ENCODE measurements at places on chromosomes 3 and 15.

DNA sequence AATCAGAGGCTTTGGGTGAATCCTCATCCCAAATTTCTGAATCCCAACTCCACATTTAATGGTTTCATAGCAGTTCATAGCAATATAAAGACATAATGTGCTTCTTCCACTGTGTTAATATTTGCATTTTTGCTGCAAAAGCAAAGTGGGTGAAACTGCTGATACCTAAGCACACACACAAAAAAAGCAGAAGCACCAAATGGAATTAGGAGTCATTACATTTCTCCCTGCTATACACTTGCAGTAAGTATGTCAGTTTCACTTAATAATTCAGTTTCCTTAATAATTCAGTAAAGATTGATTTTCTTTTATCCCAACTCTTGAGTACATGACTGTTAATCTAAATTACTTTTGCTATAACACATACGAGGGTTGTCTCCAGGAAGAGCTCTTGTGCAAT, 48.9 kb upstream of the ALCAM start:
- DNase-seq, result no peak

DNA sequence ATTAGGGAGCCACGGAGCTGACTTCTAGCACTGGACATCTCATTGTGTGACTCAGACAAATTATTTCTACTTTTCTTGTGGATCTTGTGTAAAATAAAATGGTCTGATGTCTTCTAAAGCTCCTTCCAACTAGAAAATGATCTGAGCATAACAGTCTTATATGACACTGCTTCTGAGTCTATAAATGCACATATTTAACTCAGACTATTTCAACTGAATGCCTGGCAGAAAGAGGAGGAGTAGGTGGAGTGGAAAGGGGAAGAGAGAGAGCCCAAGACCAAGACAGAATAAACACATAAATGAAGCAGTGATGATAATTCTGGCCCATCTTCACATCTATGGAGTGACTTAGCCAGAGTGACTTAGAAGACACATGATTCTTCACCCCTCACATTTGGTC, 162.3 kb upstream of the PDZRN3 start:
- DNase-seq, result no peak

DNA sequence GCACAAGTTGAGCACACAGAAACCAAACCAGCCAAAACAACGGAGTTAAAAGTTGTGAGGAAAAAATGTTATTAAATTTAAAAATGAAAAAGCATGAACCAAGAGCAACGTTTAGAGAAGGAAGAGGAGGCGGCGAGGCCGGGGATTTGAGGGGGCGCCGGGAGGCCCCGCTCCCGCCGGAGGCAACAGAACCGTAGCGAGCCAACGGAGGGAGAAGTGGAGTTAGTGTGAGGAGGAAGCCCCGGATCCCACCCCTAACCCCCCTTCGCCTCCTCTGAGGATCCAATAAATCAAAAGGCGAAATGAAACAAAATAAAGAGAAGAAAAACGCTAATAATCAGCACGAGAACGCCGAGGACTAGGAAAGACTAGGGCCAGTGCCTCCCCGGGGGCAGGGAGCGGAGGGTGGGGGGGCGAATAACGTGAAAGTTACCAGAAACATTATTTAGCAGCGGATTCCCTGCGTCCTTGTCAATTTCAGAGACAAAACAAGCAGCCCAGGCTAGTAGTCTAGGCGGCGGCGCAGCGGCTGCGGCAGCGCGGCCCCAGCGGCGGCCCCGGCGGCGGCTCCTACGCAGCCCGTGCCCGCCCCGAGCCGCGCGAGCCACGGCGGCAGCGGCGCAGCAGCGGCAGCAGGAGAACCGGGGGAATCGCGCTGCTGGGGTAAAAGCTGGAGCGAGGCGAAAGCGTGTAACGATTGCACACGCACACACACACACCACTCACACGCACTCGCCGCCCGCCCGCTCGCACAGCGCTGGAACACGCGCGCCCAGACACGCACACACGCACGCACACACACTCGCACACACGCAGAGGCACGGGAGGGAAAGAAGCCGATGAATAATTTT, 1.7 kb downstream of the MEIS2 start:
- no peak for DNase-seq

DNA sequence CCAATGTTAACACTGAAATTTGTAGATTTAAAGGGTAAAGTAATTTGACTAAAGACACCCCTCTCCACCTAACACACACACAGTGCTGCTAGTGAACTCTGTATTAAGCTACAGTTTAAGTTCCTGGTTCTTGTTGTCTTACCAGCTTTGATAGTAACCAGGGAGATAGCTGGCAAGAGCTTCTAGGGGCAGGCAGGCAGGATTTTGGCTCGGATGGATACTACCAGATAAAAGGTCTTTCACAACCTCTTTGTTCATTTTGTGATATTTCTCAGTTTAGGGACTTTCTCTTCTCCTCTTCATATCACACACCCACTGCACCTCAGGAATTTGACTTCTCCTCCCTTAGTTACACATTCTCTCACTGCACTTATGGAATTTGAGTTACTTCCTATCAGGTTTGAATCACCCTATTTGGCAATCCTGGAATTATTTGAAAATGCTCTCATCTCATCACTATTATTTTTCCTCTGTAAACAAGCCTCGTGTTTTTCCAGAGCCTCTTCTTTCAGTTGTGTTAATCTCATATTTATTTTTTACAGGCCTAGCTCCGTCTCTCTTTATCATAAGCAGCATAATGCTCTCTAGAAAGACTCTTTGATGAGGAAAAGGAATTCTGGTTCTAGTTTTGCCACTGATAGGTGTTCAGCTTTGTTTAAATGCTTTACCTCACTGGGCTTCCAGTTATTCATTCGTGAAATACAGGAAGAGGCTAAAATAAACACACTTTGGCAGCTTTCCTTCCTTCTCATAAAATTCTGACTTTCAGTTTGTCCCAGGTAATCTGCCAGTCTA, 23.0 kb upstream of the CLDN1 start:
- DNase-seq, result no peak

DNA sequence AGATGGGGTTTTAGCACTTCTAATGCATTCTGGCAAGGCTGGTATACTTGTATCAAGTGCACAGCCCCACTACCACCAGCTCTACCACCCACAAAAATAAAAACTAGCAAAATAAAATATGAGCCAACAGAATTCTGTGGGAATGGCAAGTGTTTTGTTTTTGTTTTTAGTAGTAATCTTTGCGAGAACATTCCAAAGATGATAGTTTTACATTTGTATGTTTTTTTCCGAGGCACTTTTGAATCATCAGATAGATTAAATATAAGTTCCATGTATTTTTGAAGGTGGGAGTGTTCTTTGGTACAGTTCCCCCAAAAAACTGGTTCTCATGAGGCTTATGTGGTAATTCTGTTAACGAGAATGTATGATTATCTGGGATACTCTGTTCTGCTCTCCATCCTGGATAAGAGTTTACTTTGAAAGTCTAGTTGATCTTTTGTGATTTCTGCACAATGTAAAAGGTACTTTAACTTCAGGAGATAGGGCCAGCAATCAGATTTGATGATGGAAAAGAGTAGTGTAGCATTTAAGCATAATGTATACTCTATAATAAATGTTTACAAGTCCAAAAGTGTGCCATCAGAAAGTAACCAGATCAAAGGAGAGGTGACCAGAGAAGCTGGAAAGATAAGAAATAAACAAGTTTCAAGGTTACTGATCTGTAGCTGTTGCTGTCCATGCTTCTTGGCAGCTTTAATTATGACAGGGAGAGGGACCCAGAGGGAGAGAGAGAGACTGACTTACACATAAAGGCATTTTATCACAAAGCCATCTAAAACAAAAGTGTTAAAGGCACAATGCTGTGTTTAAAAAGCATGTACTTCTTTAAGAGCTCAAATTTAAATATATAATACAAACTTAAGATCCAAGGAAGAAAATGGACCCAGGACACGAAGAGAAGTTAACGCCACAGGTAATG, 130.9 kb downstream of the PGPEP1L start:
- DNase-seq, result no peak

DNA sequence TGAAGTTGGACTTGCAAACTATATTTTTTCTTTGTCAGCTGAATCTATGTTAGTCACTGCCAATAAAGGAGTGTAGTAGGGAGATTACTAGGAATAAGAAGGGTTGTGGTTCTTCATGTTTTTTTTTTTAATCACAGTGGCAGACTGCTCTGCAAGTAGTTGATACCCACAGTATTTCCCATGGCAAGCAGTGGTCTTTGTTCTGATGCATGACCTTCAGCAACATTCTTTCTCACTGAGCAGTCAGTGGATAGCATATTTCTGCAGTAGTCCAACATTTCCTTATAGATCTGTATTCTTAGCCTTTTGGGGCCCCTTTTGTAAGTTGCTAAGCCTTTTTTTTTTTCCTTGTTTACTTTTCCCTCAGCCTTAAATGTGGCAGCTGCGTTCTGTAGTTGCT, 151.1 kb downstream of the DOCK3 start:
- no peak for DNase-seq

- peak; percentile 39 for DNase-seq
Observed at GRCh38 chr3:13896473-13897154, 16.7 kb upstream of the WNT7A start.

GRCh38 chr15:72220687-72221086, 10.3 kb downstream of the PKM start:
- no peak for DNase-seq

DNA sequence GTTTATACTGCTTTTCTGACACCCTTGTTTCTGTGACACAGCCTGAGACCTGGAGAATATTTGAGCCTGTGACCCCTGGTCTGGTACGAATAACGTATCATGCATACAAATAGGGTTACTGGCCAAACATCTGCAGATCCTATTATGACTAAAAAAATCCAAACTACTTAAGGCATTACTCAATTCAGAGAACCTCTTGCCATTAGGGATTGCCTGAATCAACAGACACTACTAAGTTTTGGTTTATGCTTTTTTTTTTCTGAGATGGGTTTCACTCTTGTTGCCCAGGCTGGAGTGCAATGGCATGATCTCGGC, 35.4 kb downstream of the OSBPL10 start:
- DNase-seq, result no peak

GRCh38 chr3:100753846-100754245, 44.6 kb downstream of the TFG start:
- DNase-seq, result no peak

- no peak for DNase-seq
Observed at GRCh38 chr15:40904552-40905201, 10.4 kb downstream of the VPS18 start.

Measured in stimulated activated naive CD8-positive, alpha-beta T cell treated with anti-CD3 and anti-CD28 coated beads, Interleukin-15, Interleukin-2, amounts not matched to agents 100 U/mL and 50 U/mL, for 24 hours (primary cell).